ENCODE measurements at places on chromosomes 1 and 21.

- no peak for DNase-seq
Measured at GRCh38 chr1:21638531-21639341, 30.4 kb downstream of the RAP1GAP start.

DNA sequence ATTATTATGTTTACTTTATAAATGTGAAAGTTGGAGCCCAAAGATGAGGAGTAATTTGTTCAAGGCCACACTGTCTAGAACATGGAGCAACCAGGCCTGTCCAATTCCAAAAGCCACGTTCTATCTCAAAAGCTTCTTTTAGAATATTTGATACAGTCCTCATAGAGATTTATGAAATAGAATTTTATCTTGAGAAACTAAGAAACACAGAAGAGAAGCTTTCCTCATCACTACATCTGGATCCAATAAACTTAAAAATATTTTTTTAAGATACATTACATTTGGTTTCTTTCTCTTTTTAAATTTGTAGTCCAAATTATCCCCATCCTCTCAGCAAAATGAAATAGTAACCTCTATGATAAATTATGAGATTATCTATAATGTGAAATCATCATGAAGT lies 58.9 kb downstream of the DDAH1 start:
- DNase-seq: no peak

- DNase-seq: no peak
Measured at GRCh38 chr1:3653286-3653618, 936 bp downstream of the TP73 start.

DNA sequence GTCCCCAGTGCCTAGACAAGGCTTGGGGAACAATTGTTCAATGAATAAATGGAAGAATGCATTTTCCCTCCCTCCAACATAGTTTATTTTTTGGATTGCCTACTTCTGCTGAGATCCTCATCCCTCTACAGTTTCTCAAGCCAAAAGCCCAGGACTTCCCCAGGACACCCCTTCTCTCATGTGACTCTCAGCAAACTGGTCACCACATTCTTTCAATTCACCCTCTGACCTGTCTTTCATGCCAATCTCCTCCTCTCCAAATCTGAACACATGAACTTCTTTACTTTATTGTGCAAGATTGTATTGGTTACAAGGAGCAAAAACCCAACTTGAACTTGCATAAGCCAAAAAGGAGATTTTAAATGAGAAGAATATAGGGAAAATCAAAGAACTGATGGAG lies 103.2 kb upstream of the JUN start:
- DNase-seq: no peak

DNA sequence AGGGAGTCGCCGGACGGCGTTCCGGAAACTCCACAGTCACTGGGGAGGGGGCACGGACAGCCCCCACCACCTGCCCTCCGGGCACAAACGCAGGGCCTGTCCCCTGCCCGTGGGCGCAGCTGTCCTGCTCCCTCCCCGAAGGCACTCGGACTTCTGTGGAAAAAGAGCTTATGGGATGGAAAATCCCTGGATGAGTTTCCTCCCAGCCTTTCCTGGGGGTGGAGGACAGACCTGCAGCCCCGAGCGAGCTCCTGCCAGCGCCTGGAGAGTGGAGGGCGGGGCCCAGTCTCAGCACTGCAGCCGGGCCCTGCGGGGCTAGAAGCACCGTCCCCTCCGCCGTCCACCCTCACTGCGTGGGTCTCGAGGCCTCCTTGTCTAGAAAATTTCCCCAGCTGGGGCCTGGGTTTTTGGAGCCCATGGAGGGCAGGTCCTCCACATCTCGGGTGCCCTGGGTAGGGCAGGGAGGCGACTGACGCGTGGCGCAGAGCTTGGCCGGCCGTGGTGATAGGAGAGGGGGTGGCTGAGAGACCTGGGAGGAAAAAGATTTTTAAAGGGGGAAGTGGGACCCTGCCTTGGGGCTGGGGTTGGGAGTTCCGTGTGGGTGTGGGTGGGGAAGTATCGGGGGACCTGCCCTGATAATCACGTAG lies 6.4 kb upstream of the COL6A1 start:
- DNase-seq: no peak

DNA sequence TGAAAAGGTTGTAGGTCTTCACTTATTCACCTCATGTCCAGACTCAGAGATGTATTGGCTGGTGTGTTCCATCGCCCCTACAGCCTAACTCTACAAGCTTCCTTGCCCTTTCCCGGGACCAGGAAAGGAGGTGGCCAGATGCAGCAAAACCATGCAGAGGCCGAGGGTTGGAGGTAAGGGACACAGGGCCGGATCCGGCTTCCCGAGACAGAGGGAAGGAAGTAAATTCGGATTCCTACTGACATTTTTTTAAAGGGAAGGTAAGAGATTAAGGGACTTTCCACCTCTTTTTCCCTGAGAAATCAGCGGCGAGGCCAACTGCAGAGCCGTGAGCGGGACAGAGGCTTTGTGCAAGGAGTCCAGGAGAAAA lies 12.7 kb downstream of the EPHA10 start:
- no peak for DNase-seq

- DNase-seq: no peak
Measured at GRCh38 chr1:33354707-33355316, 33.9 kb upstream of the A3GALT2 start.

DNA sequence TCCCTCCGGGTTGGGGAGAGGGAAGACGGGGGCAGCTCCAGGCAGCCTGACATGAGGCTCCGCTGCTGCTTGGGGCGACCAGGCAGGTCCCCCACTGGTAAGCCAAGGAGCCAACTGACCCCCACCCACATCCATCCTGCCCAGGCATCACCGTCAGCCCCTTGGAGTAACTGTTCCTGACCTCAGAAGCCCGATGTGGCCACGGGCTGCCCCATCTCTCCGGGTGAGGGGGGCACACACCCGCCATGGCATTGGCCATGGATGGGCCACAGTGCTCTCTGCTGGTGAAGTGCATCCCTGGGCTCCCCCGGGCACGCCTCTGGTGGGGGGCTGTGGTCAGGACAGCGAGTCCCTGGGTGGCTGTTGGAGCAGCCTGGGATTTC lies 100.0 kb downstream of the CRYAA start:
- DNase-seq: no peak

GRCh38 chr1:21313886-21314721 lies 23.8 kb upstream of the ECE1 start:
- no peak for DNase-seq

- no peak for DNase-seq
Measured at GRCh38 chr1:93818570-93818959, 60.4 kb downstream of the DNTTIP2 start.

GRCh38 chr1:27379564-27380122 lies 3.5 kb downstream of the CD164L2 start:
- DNase-seq: no peak

- DNase-seq: no peak
Measured at GRCh38 chr21:45801129-45801964, 157.8 kb downstream of the PCBP3 start.

GRCh38 chr1:229857585-229857984 lies 209.5 kb upstream of the GALNT2 start:
- DNase-seq: no peak

Measured in activated gamma-delta T cell (primary cell).